Mesenchymal stem cell (in vitro differentiated cells and primary cell): ENCODE measurements at places on chromosomes 6 and 20.

- H3K4me3 ChIP-seq: no peak overlapping the region
- DNase-seq: no peak
- H3K27me3 ChIP-seq: peaks cover 72% of the 10 kb centered on the region
- no peaks in the 10 kb centered on the region for H3K36me3 ChIP-seq
- no peak overlapping the region for H3K27ac ChIP-seq
Observed at GRCh38 chr20:658731-659291, 5.8 kb upstream of the SRXN1 start.

DNA sequence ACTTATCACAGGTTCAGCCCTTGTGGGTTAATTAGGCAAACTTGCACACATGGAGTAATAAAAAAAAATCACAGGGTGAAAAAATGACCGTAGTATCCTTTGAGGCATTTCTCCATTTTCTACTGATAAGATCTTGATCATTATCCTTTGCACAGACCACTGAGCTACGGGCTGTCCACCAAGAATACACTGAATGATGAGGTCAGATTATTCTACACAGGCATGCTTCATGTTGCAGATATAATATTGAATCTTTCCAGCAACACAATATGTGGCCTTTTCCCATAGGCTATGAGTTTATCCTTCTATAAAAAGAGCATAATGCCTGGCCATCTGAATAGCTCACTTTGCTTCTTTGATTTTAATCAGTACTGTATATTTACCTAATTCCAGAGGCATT lies 168.9 kb downstream of the FRK start:
- H3K36me3 ChIP-seq: no peaks in the 10 kb centered on the region
- no peak for DNase-seq
- no peaks in the 10 kb centered on the region for H3K27me3 ChIP-seq
- H3K4me1 ChIP-seq: peaks cover 3% of the 10 kb centered on the region
- no peak overlapping the region for H3K4me3 ChIP-seq

GRCh38 chr20:54162378-54163009 lies 11.3 kb downstream of the CYP24A1 start:
- no peak for DNase-seq
- H3K27me3 ChIP-seq: peaks cover 53% of the 10 kb centered on the region
- H3K4me3 ChIP-seq: no peak overlapping the region
- no peak overlapping the region for H3K27ac ChIP-seq
- no peaks in the 10 kb centered on the region for H3K36me3 ChIP-seq
- H3K4me1 ChIP-seq: peaks cover 1% of the 10 kb centered on the region

DNA sequence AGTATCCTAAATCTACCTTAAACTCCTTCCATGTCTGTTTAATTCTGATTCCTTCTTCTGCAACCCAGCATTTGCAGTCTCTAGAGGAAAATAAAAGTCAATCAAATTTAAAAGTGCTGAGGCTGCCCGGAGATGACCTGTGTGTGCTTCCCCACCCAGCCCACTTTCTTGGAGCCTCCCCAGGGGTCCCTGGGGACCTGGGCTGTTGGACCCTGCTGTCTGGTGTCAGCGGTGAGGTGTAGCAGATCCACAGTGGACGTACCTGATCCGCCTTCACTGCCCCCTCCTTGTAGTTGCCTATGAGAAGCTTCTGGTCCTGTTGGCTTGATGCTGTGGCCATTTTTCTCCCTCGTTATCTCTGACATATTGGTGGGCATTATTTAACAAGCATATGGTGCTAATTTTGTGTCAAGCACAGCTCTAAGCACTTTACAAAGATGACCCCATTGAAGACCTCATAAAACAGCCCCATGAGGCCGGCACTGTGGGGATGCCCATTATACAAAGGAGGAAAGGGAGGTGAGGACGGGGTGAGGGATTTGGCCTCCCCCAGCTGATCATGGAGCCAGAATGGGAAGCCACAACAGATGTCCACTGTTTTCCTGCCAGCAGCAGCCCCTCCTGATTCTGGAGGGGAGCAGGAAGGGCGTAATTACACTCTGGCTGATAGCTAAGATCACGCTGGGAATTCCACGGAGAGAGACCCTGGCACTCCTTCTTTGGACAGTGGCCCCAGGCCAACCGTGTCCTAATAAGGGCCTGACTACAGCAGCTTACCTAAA lies 628.2 kb downstream of the CDH26 start:
- no peak overlapping the region for H3K4me3 ChIP-seq
- peaks cover 2% of the 10 kb centered on the region for H3K27me3 ChIP-seq
- no peaks in the 10 kb centered on the region for H3K36me3 ChIP-seq
- H3K4me1 ChIP-seq: no peaks in the 10 kb centered on the region

DNA sequence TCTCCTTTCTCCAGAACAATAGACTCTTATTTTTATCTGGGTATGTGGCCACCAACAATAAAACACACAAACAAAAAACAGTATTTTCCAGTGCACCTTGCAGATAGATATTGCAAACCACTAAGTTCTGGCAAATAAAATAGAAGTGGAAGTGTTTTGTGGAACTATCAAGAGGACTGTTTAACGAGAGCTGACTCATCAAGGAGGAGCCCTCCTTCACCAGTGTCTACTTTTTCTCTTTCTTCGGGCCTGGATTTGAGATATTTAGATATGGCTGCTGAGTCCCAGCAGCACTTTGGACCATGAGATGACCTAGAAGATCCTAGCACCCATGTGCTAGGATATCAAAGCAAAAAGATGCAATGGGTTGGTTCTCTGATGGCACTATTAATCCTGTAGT lies 154.7 kb downstream of the AIG1 start:
- H3K36me3 ChIP-seq: no peaks in the 10 kb centered on the region
- no peak overlapping the region for H3K27ac ChIP-seq
- no peaks in the 10 kb centered on the region for H3K4me1 ChIP-seq
- DNase-seq: no peak
- no peak overlapping the region for H3K4me3 ChIP-seq
